ENCODE measurements at places on chromosomes 3 and 15.

GRCh38 chr3:135690664-135691063 lies 274.9 kb upstream of the PPP2R3A start:
- DNase-seq, result no peak

GRCh38 chr3:52196977-52197376 lies 983 bp upstream of the ALAS1 start:
- DNase-seq, result no peak

GRCh38 chr3:113088616-113089015 lies 97.8 kb downstream of the GTPBP8 start:
- no peak for DNase-seq

GRCh38 chr3:139427283-139428060 lies 38.0 kb upstream of the COPB2 start:
- DNase-seq, result peak; percentile 27

DNA sequence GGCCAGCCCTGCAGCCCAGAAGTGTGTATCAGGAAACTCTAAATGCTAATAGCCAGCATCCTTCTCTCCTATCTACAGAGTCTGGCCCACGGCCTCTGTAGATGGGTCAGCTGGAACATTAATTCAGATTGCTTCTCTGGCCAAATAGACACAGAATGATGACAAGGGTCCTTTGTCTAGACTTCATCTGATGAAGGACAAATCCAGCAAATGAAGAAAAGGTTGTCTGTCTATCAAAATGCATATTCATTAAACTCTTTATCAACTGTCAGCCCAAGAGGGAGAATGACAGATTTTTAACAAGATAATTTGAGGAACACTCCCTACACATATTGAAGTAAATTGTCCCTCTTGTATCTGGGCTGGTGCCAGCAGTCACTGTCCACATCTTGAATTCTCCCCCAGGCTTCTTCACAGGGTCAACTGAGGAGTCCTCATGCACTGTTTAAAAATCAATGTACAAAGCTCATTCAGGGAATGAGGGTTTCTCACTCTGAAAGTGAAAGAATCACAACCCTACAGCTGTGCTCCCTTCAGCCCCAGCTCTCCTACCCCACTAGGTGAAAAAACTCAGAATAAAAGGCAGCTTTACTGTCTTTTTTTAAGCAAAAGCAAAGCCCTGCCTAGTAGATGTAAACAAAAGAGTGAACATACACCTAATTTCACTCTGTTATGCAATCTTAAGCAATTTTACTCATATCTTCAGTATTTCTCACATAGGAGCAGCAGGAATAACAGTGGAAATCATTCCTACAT lies 507.7 kb downstream of the IGSF11 start:
- no peak for DNase-seq

- DNase-seq, result no peak
Measured at GRCh38 chr3:40181182-40181581, 128.3 kb upstream of the EIF1B start.

- no peak for DNase-seq
Measured at GRCh38 chr15:78179286-78179840, 30.2 kb downstream of the IDH3A start.

- no peak for DNase-seq
Measured at GRCh38 chr3:40532252-40532651, 7.5 kb downstream of the ZNF621 start.

GRCh38 chr3:11536132-11536935 lies 107.4 kb downstream of the VGLL4 start:
- DNase-seq, result no peak

GRCh38 chr3:42438193-42438592 lies 27.8 kb upstream of the LYZL4 start:
- no peak for DNase-seq

- DNase-seq, result no peak
Measured at GRCh38 chr3:51002495-51002894, 327.8 kb downstream of the DOCK3 start.

- no peak for DNase-seq
Measured at GRCh38 chr3:28376424-28376823, 27.8 kb upstream of the AZI2 start.

GRCh38 chr3:172543419-172543818 lies 20.2 kb upstream of the TNFSF10 start:
- no peak for DNase-seq

GRCh38 chr3:195156286-195156890 lies 114.6 kb downstream of the XXYLT1 start:
- DNase-seq, result no peak

- DNase-seq, result no peak
Measured at GRCh38 chr3:194777729-194778128, 92.0 kb downstream of the FAM43A start.

DNA sequence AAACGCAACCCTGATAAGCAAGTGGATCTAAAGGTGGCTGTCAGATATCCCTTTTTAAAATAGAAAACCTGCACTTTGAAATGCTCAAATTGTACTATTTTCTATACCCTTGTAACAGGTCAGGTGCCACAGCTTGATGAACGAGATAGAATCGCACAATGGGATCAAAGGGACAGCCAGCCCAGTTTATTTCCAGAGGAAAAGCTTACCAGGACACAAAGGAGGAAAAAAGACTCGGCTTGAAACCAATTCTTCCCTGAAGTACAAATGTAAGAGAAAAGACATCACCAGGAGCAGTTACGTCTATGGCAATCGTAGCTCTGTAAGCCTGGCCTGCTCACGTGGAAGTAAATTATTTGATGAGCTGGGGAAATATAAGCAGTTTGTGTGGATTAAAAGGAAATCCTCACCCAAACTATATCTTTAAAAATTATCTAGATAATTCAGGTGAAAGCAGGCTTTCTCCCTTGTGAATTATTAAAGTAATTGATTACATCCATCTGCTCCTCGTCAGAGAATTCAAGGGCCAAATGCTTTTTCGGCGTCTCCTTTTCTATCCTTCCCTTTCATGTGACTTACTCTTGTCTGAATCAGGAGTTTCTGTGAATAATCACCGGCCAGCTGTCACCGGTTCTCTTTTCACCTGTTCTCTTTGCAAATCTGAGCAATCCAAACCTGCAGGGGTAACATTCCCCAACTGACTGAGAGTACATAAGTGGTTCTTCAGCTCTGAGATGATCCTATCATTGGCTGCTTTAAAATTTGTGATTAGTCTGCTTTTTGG lies 339.2 kb upstream of the ONECUT1 start:
- no peak for DNase-seq

DNA sequence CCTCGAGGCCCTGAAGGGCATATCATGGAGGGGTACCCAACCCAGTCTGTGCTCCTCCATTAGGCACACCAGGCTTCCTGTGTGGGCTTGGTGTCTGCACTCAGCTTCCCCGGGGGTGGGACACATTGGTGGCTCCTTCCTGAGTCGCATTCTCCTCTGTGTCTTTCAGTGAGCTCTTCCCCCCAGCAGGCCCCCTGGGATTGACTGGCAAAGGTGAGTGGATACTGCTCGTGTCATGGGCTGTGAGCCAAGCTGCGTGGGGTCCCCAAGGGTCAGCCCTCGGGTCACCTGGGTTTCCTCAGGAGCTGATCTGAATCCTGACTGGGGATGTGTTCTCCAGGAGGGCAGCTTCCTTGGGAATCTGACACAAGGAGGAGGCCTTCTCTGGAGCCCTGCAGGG lies 231.0 kb downstream of the SNRPN start:
- no peak for DNase-seq

DNA sequence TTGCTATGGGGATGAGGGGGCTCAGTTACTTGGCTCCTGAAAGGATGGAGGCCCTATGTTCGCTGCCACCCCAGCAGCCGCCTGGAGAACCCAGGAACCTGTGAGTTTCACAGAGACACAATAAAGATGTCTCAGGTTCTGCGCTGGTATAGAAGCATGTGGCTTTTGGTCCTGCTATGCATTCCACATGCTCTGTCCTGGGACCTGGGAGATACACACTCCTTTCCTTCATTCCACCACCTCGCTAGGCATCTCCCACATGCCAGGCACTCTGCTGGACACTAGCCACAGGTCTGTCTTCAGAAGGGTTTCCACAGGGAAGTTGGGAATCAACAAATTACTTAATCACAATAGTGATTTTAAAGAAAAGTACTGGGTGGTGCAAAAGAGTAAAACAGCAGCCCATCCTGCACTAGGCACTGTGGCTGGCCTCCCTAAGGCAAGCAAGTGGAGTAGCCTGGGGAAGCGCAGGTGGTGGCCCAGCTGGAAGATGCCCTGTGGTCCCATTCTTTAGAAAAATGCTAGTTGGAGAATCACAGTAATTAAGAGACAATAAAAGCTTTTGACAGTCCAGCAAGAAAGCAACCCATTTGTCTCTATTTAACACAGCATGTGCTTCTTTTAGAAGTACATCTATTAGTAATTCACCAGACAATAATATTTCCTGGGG lies 408.9 kb upstream of the WNT5A start:
- no peak for DNase-seq

DNA sequence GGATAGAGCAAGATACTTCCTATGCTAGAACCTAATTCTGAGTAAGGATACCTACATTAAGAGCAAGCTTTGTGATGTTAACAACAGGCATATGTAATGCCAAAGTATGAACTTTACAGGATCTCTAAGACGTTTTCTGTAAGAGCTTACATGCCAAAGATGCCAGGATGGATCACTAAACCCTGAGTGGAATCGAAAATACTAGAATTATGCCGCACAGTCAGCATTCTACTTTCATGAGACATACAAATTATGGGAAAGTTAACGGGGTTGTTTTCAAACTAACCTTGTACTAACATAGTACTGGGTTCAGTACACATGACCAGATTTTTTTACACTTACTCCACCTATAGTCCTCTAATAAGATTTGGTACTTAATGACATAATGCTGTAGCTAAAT lies 55.1 kb downstream of the AAGAB start:
- DNase-seq, result no peak

GRCh38 chr15:34266751-34267150 lies 41.9 kb downstream of the EMC4 start:
- DNase-seq, result no peak

GRCh38 chr15:69272891-69273290 lies 25.8 kb upstream of the PAQR5 start:
- no peak for DNase-seq

DNA sequence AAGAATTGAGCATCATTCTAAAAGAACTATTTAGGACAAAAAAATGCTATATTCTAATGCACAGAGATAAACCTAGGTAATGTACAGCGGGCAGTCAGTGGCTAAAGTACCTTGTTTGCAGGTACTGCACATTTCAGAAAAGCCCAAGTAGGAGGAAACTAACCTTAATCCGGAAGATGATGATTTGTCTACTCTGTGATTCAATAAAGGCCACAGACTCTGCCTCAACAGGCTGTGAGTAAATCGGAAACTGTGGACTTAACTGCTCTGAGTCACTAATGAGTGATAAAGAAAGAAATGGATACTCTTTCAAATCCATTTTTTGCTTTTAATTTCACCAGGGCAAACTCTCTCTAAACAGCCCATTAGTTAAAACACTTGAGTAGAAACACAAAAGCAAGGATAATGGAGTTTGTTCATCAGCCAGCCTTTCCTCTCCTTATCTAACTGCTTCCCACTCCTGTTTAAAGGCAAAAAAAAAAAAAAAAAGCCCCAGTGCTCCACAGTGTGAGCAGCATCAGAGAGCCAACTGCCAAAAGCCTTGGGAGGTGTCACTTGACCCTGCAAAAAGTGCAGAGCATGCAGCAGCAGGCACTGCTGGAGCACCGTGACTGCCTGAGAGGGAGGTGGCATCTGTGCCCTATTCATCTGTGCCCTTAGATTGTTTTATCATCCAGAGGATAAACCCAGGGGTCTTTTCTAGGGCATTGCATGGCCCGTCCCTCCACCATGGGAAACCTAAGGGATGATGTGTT lies 187.7 kb downstream of the SATB1 start:
- no peak for DNase-seq

- DNase-seq, result no peak
Measured at GRCh38 chr3:113070072-113070640, 79.4 kb downstream of the GTPBP8 start.

GRCh38 chr3:146469150-146470017 lies at the start of gene PLSCR2:
Gene PLSCR2 (minus strand): TSS chr3:146469561. CDS start chr3:146459904, 9,657 bp downstream.
- peak; percentile 29 for DNase-seq

- DNase-seq, result no peak
Measured at GRCh38 chr3:100463646-100464155, 28.7 kb upstream of the TMEM45A start.

- DNase-seq, result peak; percentile 73
Measured at GRCh38 chr15:75202251-75203016, 752 bp downstream of the C15orf39 start.

GRCh38 chr3:149368201-149368673 lies 9.2 kb downstream of the TM4SF1 start:
- DNase-seq, result no peak

GRCh38 chr3:36408146-36408545 lies 27.8 kb downstream of the STAC start:
- no peak for DNase-seq

GRCh38 chr3:127003601-127004280 lies 20.8 kb downstream of the PLXNA1 start:
- no peak for DNase-seq
